Activated T-cell treated with anti-CD3 and anti-CD28 coated beads for 24 hours (primary cell): ENCODE measurements at places on chromosomes 1 and 21.

DNA sequence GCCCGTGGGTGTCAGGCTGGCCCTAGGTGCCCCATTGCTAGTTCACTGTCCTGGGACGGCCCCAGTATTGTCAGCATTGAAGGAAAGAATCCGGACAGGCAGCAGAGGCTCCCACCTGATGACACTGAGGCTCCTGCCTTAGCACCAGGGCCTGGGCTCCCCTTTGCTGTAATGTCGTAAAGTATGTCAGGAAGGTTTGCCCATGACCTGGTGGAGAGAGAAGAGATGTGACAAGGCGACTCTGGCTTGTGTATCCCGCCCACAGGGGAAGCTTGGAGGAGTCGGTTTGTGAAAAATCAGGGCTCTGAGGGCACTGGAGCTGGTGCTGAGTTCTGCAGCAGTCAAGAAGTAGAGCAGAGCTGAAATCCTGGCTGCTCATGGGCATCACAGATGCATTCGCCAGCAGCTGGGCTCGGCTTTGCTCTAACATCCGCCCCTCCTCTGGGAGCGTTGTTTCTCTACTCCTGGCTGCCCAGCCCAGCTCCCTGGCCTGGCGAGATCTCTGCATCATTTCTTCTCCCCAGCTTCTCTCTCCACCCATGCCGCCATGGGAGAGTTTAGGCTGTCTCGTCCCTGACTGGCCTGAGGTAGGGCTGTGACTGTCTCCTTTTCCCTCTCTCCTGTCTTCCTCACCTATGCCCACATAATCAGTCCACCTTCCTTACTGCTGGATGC lies 74.1 kb downstream of the ADARB1 start:
- DNase-seq, result no peak

DNA sequence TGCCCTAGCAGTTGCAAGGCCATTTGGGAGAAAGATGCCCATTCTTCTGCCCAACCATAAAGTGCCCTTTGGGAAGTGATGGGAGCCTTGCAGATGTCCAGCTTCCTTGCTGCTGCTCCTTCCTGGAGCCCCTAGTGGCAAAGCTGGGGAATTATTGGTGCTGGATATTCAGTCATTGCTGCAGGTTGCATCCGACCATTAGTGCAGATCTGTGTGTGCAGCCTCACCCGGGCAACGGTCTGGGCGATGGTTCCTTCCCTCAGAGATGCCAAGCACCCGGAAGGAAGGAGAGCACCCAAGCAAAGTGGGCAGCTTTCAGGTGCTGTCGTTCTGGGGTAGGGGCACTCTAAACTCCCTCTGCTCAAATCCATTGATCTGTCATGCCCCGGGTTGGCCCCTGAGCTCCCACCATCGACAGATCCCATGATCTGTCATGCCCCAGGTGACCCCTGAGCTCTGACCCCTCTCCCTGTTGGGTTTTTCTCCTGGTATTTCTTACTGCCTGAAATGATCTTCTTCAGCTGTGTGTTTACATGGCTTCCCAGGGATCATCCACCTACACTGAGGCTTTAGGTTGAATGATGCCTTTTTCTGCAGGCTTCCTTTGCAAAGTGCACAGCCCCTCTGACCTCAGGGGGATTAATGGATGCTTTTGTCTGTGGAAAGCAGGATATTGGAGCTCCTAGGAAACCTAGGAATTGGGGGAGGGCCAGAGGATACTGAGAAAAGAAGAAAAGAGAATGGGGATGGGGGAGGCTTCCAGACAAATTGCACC lies 467.5 kb downstream of the PTPRU start:
- no peak for DNase-seq

DNA sequence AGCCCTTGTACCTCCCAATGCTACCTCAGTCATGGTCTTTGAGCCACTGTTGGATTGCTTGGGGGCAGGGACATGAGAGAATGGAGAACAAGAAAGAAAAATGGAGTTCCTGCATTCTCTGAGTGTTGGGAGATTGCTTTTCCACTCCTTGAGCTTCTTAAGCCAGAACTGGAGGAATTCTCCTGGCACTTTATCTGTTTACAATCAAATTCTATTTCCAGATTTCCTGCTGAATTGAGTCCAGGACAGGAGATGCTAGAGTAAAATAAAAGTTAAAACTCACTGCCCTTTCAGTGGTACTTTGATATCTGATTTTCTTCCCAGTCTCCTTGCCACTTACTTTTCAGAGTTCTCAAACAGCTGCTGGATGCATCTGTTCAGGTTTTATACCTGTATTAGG lies 24.4 kb upstream of the DEPDC1 start:
- DNase-seq, result no peak

DNA sequence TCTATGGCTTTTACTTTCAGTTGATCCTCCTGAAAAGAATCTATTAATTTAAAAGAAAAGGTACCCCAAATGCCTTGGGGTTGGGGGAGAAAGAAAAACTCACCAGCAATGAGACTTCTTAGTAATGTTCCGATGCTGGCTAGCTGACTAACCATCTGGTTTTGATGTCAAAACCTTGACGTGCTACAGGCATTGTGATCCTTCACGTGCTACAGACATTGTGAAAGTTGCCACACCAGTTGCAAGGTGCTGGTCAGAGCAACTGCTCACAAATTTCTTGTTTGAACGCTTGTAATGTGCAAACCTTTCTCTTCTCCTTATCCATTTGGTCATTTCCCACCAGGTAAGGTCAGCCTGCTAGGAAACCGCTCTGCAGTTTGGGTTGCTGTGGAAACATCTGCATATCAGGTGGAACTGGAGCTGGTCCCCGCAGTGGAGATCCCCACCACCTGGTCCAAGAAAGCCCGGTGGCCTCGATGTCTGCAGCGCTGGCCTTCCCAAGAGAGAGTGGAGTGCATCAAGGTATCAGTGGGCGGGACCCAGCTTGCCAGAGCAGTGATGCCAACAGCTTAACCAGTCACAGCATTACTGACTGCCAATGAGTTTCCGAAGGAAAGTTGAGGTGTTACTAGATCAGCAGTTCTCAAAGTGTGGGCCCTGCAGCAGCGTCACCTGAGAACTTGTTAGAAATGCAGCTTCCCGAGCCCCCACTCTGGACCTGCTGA lies 16.1 kb downstream of the MAB21L3 start:
- no peak for DNase-seq

- DNase-seq, result no peak
Observed at GRCh38 chr1:6770751-6771440, 14.4 kb upstream of the CAMTA1 start.

- no peak for DNase-seq
Observed at GRCh38 chr1:100710906-100711682, 8.4 kb upstream of the VCAM1 start.

- DNase-seq, result no peak
Observed at GRCh38 chr1:204149635-204150565, 1.9 kb downstream of the ETNK2 start.

GRCh38 chr1:109158433-109158832 lies 44.5 kb downstream of the ELAPOR1 start:
- no peak for DNase-seq

DNA sequence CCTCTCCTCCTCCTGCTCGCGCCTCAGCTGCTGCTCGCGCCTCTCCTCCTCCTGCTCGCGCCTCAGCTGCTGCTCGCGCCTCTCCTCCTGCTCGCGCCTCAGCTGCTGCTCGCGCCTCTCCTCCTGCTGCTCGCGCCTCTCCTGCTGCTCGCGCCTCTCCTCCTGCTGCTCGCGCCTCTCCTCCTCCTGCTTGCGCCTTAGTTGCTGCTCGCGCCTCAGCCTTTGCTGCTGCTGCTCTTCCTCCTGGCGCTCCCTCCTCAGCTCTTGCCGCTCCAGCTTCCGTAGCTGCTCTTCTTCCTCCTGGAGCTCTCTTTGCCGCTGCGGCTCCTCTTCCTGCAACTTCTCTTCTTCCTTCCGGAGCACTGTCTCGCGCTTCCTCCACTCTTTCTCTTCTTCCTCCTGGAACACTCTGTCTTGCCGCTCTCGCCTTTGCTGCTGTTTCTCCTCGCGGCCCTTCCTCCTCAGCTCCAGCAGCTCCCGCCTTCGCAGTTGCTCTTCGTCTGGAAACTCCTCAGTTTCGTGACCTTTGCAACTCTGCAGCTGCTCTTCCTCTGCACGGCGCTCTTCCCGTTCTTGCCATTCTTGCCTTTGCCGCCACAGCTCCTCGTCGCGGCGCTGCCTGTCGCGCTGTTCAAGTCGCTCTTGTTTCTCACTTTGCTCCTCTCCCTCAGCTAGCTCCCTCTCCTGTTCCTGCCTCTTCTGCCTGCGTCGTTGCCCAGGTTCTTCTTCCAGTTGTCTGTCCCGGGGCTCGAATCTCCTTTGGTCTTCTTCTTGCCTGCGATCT lies 3.0 kb downstream of the TCHH start:
- DNase-seq, result no peak

DNA sequence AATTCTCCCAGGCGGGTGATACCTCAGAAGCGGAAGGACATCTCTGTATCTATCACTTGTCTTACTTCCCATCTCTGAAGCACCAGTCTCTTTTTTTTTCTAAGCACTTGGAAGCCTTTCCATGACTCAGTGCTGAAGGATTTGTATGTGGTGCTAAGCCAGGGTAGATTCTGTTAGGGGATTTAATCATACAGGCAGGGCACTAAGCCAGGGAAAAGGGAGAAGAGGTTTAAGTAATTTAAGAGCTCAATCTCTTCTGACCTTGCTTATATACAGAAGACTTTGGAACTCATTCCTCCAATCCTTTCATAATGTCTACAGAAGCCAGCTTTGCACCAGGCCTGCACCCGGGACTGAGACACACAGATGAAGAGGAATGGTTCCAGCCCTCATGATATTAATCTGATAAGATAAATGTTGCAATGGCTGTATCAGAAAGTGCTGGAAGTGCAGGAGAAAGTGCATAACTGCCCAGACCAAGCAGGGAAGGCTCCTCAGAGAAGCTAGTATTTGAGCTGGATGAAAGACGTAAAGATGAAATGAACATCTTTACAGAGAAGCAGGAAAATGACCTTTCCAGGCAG lies 11.0 kb downstream of the FAM163A start:
- no peak for DNase-seq

GRCh38 chr1:59985911-59986515 lies 59.4 kb upstream of the CYP2J2 start:
- no peak for DNase-seq

DNA sequence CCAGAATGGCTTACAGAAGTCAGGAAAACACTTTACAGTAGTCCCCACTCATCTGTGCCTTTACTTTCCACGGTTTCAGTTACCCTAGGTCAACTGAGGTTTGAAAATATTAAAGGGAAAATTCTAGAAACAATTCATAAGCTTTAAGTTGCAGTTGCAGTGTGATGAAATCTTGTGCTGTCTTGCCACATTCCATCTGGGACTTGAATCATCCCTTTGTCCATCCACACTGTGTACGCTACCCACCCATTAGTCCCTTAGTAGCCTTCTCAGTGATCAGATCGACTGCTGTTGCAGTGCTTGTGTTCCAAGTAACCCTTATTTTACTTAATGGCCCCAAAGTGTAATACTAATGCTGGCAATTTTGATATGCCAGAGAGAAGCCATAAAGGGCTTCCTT lies 30.5 kb downstream of the ZCCHC17 start:
- DNase-seq, result no peak

- DNase-seq, result no peak
Observed at GRCh38 chr1:101298663-101299062, 61.8 kb downstream of the S1PR1 start.

- DNase-seq, result no peak
Observed at GRCh38 chr1:180257486-180257885, 27.4 kb downstream of the LHX4 start.

- no peak for DNase-seq
Observed at GRCh38 chr21:26136671-26137070, 33.9 kb downstream of the APP start.

- no peak for DNase-seq
Observed at GRCh38 chr1:12434686-12435085, 183.3 kb downstream of the DHRS3 start.

- no peak for DNase-seq
Observed at GRCh38 chr21:15276243-15276642, 211.4 kb upstream of the NRIP1 start.

DNA sequence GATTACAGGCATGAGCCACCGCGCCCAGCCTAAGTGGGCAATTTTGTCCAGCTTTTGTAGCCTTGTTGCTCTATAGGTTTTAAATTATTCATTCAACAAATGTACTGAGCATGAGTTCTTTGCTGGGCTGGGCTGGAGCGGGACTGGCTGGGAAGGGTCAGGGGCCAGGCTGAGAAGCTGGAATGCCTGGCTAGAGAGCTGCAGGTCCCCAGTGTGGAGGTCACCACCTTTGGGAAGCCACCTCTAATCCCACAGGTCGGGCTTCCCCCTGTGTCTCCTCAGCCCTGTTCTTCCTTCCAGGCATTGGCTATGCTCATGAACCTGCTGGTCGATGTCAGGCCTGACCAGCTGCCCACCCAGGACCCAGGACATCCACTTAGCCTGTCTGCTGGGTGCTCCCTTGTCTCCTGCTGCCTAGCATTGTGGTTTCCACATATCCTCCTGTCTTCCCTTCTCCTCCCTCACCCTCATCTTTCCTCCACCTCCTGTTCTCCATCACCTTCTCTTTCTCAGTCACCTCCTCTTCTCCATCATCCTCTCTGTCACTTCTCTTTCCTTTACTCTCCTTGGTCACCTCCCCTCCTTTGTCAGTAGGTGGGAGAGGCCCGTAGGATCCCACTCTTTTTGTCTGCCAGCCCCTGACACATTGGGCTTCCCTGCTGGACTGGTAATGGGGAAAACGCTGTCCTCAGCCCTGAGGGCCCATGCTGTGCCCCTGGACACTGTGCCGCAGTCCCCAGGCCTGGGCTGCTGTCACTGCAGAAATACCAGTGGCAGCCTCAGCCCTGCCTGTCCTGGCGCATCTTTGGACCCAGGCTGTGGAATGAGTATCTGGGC lies 23.8 kb downstream of the SERINC2 start:
- DNase-seq, result no peak

DNA sequence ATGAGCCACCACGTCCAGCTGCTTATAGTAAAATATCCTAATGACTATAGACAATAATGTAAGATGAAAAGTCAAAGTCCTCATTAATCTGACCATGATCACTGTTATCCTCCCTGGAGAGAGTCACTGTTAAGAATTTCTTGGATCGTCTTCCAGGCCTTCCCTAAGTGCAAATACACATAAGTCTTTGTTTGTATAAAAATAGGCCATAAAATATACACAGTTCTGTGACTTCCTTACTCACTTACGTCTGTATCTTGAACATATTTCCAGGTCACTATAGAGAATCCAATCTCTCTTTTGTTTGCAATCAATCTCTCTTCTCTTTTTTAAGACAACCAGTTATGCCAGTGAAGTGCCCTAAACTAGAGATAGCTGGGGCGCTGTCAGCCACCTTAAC lies 89.1 kb upstream of the LYST start:
- no peak for DNase-seq

GRCh38 chr1:89942825-89943658 lies 51.9 kb upstream of the ZNF326 start:
- no peak for DNase-seq
